COR-L47 (cell line): ENCODE measurements at places on chromosomes 2 and 18.

DNA sequence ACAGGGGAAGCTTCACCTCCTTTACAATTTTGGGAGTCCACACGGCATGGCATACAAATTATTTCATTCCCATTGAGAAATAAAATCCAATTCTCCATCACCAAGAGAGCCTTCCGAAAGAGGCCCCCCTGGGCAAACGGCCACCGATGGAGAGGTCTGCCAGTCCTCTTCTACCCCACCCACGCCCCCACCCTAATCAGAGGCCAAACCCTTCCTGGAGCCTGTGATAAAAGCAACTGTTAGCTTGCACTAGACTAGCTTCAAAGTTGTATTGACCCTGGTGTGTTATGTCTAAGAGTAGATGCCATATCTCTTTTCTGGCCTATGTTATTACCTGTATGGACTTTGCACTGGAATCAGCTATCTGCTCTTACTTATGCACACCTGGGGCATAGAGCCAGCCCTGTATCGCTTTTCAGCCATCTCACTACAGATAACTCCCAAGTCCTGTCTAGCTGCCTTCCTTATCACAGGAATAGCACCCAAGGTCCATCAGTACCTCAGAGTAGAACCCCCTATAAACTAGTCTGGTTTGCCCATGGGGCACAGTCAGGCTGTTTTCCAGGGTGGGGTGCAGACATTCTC lies 58.3 kb downstream of the BCL11A start:
- no peak for DNase-seq

DNA sequence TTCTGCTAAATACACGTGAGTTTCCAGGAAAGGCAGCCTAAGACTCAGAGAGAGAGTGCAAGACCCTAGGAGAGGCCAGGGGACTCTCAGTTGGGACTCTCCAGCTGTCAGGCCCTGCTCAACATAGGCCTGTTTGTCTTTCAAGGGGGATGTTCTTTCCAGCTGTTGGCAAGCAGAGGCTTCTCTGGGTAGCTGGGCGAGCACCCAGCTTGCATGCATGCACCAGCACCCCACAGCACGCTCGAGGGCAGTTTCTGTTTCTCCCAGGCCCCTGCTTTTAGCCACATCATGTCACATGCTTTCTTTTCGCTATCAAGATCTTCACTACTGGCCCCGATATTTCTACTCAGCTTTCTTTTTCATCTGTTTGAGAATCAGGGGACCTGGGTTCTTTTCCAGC lies 479.3 kb upstream of the HS6ST1 start:
- DNase-seq = no peak

GRCh38 chr2:20877960-20878359 lies 55.1 kb upstream of the LDAH start:
- no peak for DNase-seq

GRCh38 chr2:235543851-235544688 lies 50.2 kb downstream of the AGAP1 start:
- DNase-seq = no peak

GRCh38 chr2:159516241-159516758 lies 100.0 kb downstream of the BAZ2B start:
- DNase-seq = peak; percentile 82

DNA sequence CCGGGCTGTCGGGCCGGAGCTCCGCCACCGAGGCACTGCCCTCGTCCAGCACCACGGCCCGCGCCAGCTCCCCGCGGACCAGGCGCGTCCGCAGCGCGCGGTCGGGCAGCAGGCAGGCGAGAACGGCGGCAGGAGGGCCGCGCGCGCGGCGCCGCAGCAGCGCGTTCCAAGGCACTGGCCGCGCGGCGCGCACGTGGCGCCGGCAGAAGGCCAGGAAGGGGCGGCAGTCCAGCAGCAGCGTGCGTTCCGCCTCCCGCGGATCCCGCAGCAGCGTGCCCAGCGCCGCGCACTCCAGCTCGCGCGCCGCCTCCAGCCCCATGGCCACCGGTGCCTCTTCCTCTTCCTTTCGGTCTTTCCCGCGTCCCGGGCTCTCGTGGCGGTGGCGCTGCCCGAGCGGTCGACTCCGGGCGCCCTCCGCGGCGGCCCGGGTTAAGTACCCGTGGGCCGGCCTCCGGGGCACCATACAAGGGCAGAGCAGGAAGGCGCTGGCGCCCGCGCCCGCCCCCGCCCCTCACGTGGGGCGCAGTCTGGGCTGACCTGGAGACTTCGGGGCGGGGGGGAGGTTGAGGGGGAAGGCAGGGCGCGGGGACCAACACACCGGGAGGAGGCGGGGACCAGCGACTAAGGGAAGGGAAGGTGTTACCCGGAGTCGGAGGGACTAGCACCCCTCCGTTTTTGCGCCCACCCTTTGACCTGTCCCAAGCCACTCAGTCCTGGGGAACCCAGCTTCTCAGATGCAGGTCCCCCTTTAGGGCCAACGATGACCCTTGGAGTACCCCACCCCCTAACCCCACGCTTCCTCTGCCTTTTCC lies at the start of gene DUSP2:
TSS of gene DUSP2 (minus strand) at position 405 of the 812 bp plus-strand sequence. CDS start at position 319, 86 bp downstream.
- DNase-seq = no peak

- DNase-seq = no peak
Measured at GRCh38 chr18:60471652-60472051, 99.1 kb upstream of the MC4R start.

DNA sequence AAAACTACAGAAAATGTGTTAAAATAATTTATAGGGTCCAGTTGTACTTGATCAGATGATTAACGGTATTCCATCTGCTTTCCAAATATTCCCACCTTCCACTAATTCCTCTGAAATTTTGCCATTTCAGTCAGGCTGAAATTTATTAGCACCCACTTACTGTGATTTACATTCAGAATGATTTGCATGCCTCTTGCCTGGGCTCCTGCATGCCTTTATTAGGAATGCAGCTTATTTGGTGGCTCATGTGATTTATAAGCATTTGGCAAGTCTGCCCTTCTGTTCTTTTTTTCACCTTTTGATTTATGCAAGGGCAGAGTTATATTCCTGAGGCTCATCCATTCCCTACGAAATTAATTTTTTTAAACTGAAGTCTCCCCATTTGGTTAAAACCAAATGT lies 1594.5 kb upstream of the PIK3C3 start:
- DNase-seq = no peak

DNA sequence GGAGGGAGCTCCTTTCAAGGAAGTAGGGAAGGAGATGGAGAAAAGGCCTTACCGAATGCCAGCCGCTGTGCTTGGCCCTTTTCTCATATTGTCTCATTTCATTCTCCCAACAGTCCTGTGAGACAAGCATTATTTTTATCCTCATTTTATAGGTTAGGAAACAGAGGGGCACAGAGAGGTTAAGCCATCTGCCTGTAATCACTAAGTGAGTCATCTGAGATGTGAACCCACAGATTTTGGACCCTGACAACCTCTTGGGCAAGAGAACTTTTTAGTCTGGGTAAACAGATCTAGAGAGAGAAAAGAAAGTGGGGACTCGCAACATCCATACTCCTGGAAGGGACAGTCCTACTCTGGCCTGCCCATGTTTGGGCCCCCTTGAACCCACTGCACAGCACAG lies 91.7 kb upstream of the LCLAT1 start:
- no peak for DNase-seq

DNA sequence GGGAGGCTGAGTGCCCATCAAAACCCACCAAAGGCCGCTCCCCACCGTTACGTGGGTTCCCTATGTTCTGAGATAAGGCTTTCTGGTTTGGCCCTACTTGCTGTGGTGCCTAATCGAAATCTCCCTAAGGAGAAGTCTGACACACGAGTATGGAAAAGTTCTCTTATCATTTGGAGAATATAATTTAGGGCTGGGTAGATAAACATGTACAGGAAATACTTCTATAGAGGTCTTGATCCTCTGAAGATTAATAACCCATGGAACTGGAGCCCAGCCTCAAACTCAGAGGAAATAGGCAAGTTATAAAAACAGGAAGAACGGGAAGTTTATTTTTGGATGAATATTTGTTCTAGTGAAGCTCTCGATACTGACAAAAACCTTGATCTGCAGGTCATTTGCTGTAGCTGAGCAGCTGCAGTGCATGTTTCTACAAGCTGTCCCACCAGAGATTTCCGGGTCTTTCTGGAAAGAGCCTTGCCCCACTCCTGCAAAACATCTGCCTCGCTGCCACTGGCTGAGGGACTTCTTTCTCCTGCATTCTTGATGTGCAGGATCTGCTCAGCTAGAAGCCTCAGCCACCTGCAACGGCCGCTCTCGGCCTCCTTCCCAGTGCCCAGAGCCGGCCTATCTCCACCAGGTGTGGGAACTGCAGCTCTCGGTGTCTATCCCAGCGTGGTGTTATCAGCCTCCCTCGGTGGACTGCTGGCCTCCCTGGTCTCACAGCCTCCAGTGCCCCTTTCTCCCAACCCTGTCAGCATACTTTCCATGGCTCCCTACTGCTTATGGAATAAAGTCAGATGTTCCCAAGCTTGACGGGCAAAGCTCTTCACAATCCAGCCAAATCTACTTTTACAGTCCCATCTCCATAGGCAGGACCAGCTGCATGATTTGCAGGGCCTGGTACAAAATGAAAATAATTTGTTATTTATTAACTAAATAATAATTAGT lies 48.6 kb downstream of the SPRED2 start:
- no peak for DNase-seq

DNA sequence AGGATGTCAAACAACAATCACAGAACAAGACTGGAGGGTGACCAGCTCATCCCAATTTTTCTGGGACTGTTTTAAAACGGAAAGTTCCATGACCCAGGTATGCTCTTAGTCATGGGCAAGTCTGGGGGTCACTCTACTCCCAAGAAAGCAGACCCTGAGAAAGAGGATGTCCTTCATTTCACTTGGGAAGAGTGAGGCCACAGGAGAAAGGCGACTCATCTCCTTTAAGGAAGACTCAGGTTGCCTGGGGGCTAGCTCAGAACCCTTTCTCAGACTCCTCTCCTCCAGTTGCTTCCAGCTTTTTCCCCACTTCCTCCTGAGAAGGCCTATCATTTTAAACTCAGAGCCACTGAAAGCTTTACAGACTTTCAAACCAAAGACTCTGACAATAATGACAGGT lies 9.3 kb downstream of the RNF152 start:
- DNase-seq = no peak

- no peak for DNase-seq
Measured at GRCh38 chr2:220871909-220872308, 700.2 kb downstream of the EPHA4 start.

DNA sequence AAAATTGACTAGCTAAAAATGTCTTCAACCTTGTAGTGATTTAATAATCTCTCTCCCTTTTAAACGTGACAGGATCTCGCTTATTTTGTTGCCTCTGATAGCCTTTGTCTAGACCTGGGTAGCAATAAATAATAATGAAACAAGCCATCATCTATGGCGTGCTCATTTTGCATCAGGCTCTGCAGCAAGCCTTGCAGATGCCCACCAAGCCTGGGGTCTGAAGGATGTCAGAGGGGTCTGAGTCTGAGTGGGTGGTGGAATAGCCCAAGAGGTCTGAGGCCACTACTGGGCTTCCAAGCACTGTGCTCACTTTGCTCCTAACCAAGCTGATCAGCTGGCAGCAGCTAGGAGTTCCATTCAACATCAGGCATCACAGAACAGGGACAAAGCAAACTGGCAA lies 109.4 kb downstream of the GYPC start:
- DNase-seq = no peak

DNA sequence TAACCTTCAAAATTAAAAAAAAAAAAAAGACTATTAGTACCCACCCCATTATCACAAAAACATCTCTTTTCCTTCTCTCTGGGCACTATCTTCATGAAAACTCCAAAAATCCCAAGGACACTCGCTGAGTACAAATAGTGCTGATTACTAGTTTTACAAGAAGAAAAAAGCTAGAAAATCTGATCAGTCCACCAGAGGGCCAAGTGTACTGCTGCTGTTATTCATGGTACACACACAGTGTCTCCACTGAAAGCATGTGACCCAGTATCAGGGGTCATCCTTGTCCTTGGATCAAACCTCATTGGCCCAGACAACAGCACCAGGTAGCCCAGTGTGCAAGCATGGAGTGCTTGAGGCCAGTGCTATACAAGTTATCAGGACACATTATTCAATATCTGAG lies 382.7 kb upstream of the KLHL29 start:
- no peak for DNase-seq
